ENCODE measurements at places on chromosomes 4 and X.

DNA sequence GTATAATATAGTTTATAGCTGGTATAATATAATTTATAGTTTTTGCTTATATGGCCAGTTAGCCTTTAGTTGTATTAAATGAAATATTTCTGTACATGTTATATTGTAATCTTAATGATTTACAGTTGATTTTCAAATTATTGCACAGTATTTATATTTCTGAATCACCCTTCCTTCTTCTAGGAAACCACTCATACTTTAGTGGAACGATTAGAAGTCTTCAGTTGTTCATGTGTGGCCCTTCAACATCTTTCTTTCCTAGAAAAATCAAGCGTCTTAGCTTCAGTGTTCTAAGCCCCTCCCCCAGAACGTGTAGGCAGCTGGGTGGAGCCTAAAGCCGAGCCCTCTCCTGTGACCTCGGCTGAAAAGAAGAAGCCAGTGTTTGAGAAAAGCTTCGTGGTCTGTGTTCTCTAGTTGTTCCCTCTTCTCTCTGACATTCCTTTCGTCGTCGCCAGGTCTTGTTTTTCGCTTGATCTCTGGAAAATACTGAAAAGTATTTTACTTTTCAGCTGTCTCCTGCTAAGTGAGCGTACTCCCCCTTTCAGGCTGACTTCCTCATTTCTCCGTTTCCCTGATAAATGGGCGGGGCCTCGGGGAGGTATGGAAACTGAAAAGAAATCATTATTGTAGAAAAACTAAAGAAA is at the start of gene C4orf33:
TSS of gene C4orf33 (plus strand) at position 342 of the 644 bp plus-strand sequence. CDS start 6,459 bp downstream, outside the sequence.
- DNase-seq: no peak

GRCh38 chr4:67558493-67558892 is at the start of gene STAP1:
TSS of gene STAP1 (plus strand) at chr4:67558727. CDS start at chr4:67558810, 83 bp downstream.
- DNase-seq: no peak

GRCh38 chr4:39103291-39103690 is 41.3 kb downstream of the KLHL5 start:
- DNase-seq: no peak

DNA sequence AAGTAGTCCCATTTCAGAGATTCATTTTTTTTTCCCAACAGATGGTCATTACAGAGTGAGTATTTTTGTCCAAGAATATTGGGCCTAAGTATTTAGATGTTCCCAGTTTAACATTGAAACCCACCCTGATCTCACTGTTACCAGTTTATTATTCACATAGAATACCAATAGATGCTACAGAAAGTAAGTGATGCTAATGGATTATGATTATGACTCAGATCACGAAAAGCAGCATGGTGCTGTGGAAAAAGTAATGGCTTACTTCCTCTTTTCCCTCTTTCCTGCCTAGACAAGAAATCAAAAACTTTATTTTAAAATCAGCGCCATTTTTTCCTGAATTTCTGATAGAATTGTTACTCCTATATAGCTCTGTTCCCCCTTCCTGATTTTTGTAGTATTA is 51.9 kb downstream of the GSPT2 start:
- no peak for DNase-seq

DNA sequence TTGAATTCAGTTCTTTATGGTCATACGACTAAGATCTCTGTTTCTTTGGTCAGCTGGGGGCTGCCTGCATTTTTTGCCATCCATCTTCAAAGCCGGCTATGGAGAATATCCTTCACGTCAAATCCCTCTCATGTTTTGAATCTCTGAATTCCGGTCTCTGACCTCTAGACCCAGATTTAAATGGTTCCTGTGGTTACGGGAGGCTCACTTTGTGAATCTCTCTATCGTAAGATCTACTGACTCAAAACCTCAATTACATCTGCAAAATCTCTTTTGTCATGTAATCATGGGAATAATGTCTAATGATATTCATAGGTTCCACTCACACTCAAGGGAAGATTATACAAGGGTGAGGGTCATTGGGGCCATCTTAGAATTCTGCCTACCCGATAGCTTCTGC is 5.7 kb upstream of the MPC1L start:
- DNase-seq: no peak

- DNase-seq: no peak
Observed at GRCh38 chrX:42754115-42754514, 23.8 kb downstream of the PPP1R2C start.

GRCh38 chr4:151600432-151600831 is 160.4 kb downstream of the GATB start:
- DNase-seq: no peak

DNA sequence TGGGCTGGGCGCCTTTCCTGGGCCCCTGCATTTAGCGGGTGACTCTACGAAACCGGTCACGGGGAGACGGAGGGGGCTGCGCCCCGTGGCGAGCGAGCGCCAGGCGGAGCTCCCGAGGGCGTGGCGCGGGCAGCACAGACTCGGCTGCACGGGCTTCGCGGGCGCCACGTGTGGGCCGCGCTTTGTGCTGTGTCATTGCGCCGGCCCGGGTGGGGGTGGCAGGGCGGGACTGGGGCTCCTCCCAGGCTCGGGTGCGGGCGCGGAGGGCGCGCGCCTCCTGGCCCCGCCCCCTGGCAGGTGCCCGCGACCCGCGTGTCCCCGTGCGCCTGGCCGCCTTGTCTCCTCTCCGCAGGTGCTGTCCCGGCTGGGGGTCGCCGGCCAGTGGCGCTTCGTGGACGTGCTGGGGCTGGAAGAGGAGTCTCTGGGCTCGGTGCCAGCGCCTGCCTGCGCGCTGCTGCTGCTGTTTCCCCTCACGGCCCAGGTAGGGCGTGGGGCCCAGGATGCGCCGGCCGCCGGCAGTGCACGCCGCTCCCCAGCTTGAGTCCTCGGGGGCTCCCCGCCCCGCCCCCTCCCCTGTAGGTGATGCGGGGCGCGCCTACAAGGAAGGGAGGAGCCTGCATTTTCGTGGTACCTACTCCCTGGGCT is 651 bp downstream of the UCHL1 start:
- DNase-seq: peak; percentile 17

- DNase-seq: no peak
Observed at GRCh38 chr4:116427666-116428065, 657.7 kb downstream of the TRAM1L1 start.

DNA sequence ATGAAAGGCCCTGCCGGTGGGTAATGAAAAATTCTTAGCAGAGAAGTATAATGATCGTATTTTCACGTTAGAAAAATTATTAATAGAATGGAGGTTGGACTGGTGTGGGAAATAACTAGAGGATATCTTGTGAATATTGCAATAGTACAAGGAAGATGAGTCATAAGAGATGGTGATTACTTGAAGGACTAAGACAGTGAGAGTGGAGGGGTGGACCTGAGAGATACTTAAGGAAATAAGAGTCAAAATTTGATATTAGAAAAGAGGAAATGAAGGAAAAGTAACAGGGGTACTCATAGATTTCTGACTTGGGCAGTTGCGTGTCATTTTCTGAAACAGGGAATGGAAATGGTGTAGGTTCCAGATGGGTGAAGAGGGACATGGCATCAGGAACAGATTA is 1.7 kb upstream of the USP53 start:
- no peak for DNase-seq

- no peak for DNase-seq
Observed at GRCh38 chr4:162117051-162117450, 46.7 kb downstream of the FSTL5 start.

DNA sequence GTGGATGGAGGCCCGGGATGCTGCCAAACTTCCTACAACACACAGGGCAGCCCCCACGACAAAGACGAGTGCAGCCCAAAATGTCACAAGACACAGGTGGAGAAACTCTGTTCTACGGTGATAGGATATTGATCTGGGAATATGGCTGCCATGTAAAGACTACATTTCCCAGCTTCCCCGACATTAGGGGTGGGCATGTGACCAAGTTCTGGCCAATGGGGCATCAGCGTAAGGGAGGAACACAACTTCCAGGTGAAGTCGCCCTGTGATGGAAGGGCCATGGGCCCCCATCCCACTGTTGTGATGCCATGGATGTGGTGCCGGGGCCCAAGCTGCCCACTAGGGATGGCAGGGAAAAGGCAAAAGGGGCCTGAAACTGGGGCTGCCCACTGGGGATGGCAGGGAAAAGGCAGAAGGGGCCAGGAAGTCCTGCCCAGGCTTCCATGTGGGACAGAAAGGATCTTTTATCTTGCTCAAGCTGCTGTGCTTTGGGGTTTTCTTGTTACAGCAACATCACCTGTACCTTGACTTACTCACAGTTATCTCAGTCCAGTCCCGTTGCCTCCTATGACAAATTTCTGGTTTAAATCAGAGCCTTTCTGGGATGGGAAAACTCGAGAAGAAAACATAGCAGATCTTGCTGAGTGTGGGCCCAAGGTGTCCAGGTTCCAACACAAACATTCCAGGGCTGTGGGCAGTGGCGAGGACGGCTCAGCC is 9.7 kb upstream of the ADRA2C start:
- DNase-seq: no peak

DNA sequence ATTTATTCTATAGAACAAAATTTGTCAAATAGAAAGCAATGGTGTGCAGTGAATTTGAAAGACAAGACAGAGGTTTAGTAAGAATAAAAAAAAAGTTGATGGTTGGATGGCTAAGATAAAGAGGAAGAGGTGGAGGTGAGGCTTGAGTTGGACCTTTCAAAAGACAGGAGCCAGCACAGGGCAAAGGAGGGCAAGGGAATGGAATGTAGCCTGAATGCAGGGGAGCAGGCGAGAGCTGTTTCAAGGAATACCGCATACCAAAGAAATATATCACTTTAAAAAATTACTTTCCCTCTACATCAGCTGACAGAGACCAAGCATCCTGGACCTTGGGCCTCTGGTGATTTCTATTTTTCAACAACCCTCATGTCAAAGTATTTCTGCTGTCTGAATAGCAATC is 38.0 kb upstream of the CXXC4 start:
- no peak for DNase-seq

- DNase-seq: no peak
Observed at GRCh38 chr4:11497972-11498371, 69.3 kb upstream of the HS3ST1 start.

GRCh38 chr4:84638092-84638491 is 55.2 kb downstream of the CDS1 start:
- DNase-seq: no peak

- DNase-seq: no peak
Observed at GRCh38 chr4:8185295-8185694, 13.8 kb upstream of the SH3TC1 start.

DNA sequence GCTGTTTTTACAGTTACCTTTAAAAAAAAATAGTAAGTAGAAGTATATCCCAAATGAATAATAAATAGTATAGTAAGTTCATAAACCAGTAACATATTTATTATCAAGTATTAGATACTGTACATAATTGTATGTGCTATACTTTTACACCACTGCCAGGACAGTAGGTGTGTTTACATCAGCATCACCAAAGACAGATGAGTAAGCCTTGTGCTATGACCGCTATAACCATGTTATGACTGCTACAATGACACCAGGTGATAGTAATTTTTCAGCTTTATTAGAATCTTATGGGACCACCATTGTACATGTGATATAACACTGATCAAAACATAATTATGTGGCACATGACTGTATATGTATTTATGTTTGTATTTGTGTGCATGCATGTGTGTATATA is 27.3 kb downstream of the PABPC4L start:
- DNase-seq: no peak

DNA sequence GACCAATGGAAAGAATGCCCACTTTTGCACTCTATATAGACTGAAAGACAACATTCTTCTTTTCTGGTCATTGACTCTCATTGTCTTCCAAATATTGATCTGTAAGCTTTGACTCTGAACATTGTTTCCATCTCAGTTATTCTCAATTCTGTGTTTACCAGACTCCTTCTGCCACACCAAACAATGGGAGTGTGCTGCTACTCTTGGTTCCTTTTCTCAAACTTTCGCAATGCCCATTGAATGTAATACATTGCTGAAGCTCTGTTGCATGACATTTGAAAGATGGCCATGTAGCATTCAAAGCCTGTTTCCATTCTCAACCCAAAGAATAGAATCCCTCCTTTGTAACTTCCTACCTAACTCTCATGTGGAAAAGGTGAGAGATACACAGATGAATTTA is 136.2 kb downstream of the BTC start:
- no peak for DNase-seq

DNA sequence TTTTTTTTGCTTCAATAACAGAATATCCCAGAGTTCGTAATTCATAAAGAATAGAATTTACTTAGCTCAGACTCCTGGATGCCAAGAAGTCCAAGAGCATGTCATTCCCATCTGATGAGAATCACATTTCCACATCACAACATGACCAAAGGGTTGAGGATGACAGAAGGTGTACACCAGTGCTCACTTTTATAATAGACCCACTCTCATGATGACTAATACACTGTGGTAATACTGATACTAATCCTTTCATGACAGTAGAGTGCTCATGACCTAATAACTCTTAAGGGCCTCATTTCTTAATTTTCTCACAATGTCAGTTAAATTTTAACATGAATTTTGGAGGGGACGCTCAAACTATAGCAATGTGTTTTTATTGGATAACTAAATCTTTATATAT is 69.2 kb downstream of the ZNF732 start:
- DNase-seq: no peak

DNA sequence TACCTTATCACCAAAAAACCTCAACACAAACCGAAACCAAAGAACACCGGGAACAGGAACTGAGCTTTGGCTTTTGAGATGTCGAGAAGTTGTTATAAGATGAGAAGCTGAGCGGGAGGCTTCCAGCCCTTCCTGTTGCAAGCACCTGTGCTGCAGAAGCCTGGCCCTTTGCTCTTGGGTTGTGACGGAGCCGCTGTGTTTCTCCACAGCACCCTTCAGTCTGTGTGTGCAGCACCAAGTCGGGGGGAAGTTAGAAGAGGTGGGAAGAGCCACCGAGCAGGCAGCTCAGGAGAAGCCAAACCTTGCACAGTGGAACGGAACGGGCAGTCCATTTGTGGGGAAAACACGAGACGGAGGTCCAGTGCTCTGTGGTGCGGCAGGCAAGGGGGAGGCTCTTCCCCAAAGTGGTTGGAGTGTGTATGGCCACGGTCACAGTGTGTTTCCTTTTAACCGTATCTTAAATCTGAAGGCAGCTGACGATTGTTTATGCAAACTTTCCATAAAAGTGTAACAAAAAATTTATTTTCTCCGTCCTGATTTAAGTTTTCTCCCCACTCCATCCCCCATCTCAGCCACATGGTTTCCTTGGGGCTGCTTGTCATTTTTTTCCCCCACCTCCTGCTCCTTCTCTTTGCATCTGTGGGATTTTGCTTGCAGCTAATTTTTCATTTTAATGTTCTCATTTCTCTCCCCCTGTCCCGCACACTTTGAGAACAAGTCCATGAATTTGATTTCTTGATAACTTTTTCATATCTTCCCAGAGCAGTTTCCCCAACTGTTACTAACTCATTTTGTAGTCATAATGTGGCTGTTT is 123.7 kb downstream of the STOX2 start:
- DNase-seq: no peak

- no peak for DNase-seq
Observed at GRCh38 chr4:140707325-140707724, 48.9 kb downstream of the TBC1D9 start.

DNA sequence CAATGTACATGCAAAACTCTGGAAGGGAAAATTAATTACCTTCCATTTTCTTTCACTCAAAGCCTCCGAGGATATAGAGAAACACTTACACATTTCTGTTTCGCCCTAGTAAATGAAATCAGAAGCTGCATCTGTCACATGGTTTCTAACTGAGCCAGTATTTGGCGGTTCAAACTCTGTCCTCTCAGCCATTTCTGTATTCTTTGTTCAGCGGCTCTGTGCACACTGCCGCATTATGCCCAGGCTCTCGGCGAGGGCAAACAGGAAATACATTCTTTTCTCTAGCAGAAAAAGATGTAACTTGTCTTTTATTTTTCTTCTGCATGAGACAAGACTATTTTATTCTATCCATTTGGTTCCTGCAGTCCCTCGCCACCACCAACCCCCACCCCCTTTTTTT is 71.4 kb upstream of the GPM6B start:
- no peak for DNase-seq

GRCh38 chr4:154160519-154161301 is 330.9 kb downstream of the DCHS2 start:
- DNase-seq: no peak

- DNase-seq: no peak
Observed at GRCh38 chrX:110006821-110007375, 4.0 kb downstream of the TMEM164 start.
